Spleen (tissue), 13 donors: ENCODE measurements at places on chromosomes 12 and 14. TPM values are rescaled to one million over a fixed set of nuclear protein-coding genes. Genes with fewer than 3 reads are reported as not detected.

- peaks cover 13% of the 10 kb centered on the region for H3K27me3 ChIP-seq
- H3K27ac ChIP-seq, result no peak overlapping the region
- no peaks in the 10 kb centered on the region for H3K36me3 ChIP-seq
- H3K4me3 ChIP-seq, result no peak overlapping the region
- no peaks in the 10 kb centered on the region for H3K4me1 ChIP-seq
Measured at GRCh38 chr12:115697340-115697739, 580.2 kb downstream of the MED13L start.

- H3K4me3 ChIP-seq, result no peak overlapping the region
- DNase-seq, result no peak
- no peaks in the 10 kb centered on the region for H3K4me1 ChIP-seq
- no peaks in the 10 kb centered on the region for H3K36me3 ChIP-seq
Measured at GRCh38 chr12:96466939-96467751, 22.2 kb upstream of the CFAP54 start.

DNA sequence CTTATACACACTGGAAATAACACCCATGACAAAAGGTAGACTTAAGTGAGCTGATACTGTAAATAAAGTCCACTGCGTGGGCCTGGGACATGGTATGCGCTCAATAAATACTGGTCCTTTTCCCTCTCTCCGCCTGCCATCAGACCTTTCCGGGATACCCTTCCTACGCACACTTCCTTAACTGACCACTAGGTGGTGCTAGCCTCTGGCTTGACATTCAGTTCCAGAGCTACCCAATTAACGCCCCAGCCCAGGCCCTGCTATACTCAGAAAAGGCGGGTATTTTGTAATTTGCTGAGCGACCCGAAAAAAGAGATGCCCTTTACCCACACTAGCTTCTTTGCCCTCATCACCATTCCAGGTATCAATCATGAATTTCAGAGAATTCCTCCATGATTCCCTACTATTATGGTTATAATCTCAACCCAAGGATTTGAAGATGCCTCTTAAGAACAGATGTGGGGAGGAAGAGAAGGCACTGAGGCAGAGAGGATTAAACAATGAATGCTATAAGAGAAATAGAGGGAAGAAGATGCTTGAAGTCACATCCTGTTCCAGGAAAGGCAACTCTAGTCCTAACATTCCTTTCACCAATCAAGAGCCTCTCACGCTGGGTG, 3.9 kb upstream of the LRP1 start:
- no peak overlapping the region for H3K27ac ChIP-seq
- H3K4me3 ChIP-seq, result no peak overlapping the region
- peak; percentile 78 for DNase-seq
- peaks cover 5% of the 10 kb centered on the region for H3K4me1 ChIP-seq

DNA sequence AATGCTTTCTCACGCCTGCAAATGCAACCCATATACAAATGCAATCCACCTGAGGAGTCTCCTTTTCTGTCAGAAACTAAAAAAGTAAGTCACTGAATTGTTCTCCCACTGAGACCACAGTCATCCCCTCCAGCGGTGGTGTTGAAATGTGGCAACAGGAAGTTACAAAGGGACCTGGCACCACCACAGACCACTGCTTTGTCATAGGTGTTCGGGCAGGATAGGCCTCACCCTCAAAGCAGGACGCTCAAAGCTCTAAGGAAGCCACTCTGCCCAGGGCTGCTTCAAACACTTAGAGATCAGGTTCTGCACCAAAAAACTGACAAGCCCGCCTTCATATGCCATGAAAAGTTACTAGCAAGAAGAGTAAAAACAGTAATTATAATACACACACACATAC, 11.3 kb downstream of the PHLDA1 start:
- H3K4me3 ChIP-seq, result no peak overlapping the region
- peaks cover 32% of the 10 kb centered on the region for H3K4me1 ChIP-seq
- H3K27ac ChIP-seq, result peak overlapping the region; percentile 79

DNA sequence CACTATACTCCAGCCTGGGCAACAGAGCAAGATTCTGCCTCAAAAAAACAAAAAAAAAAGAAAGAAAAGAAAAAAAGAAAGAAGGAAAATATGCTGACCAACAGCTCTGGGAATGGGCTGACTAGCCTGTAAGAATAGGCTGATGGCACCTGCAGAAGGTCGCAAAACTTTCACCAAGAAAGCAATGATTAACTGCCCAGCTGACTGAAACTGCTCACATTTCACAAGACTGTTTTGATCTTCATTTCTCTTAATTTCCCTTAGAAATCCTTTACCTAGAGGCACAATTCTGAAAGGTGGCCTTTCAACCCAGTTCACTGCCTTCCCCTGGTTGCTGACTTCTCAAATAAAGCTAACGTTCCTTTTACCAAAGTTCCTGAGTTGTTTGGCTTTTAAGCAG, 12.4 kb downstream of the BEST3 start:
- H3K27ac ChIP-seq, result no peak overlapping the region
- peaks cover 8% of the 10 kb centered on the region for H3K4me1 ChIP-seq
- no peak for DNase-seq
- H3K36me3 ChIP-seq, result no peaks in the 10 kb centered on the region

Gene SSTR1
- 0.97 TPM for total RNA-seq

Gene NRL
- total RNA-seq, result 6.0 TPM

Gene MCRS1
- 63.5 TPM for total RNA-seq

GRCh38 chr12:14710632-14711320, 14.4 kb upstream of the GUCY2C start:
- no peak for DNase-seq
- no peaks in the 10 kb centered on the region for H3K4me1 ChIP-seq
- H3K27me3 ChIP-seq, result no peaks in the 10 kb centered on the region

GRCh38 chr12:105158876-105159275, 51.3 kb downstream of the WASHC4 start:
- no peak for DNase-seq
- H3K4me3 ChIP-seq, result no peak overlapping the region
- no peaks in the 10 kb centered on the region for H3K4me1 ChIP-seq
- peaks cover 96% of the 10 kb centered on the region for H3K36me3 ChIP-seq

Gene CCDC177
- total RNA-seq, result not detected

Gene RNASE1
- total RNA-seq, result 497 TPM

DNA sequence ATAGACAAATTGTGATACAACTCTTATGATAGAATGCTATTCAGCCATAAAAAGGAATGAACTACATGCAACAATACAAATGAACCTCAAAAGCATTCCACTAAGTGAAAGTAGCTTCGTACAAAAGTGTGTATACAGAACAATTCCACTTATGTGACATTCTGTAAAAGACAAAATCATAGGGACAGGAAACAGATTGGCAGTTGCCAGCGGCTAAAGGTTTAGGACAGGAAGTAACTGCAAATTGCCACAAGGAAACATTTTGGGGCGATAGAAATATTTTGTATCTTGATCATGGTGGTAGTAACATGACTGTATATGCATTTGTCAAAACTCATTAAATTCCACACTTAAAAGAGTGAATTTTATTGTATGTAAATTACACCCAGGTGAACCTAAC, 113.4 kb downstream of the CAPZA3 start:
- H3K27me3 ChIP-seq, result no peaks in the 10 kb centered on the region
- no peak for DNase-seq
- H3K36me3 ChIP-seq, result no peaks in the 10 kb centered on the region

Gene RPL6
- 981 TPM for total RNA-seq

Gene EIF2S3B
- total RNA-seq, result 1.8 TPM

Gene KLRC1
- total RNA-seq, result 11.0 TPM

DNA sequence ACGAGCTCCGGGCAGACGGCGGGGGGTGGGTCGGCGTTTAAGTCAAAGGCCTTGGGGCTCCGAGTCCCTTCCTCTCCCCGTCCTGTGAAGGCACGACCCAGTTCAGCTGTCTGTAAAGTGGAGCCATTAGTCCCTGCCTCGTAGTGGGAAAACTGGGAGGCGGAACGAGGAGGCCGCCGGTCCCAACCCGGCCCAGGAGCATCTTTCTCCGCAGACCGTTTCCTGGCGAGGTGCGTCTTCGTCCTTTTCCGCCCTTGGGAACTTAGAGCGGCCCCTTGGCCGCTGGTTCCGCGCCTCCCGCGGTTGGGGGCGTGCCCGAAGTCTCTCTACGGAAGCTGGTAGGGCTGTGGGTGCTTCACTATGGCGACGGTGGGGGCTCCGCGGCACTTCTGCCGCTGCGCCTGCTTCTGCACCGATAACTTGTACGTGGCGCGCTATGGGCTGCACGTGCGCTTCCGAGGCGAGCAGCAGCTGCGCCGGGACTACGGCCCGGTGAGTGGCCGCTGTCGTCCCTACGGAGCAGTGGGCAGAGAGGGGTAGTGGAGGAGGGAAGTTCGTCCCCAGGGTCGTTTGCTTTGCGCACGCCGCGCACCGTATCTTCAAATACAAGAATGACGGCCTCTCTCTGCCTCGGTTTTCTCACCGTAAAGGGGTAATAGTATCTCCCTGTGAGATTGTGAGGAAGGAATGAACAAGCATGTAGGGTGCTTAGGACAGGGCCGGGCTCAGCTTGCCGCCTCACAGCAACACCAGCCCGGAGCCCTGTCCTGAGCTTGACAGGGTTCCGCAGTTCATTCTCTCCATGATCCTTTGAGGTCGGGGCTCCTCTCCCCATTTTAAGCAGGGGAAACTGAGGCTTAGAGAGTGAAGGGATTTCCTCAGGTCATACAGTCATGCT, at the start of gene OGFOD2:
Gene OGFOD2 (plus strand): TSS at position 353 of the 898 bp plus-strand sequence. CDS start 8 bp downstream, at position 361.
- H3K4me3 ChIP-seq, result peak within 1 kb of the TSS; percentile 98
- H3K27ac ChIP-seq, result peak within 1 kb of the TSS; percentile 98
- H3K4me1 ChIP-seq, result peaks cover 59% of the 10 kb centered on the region
- DNase-seq, result peak; percentile 98
- H3K36me3 ChIP-seq, result peaks cover 23% of the 10 kb centered on the region

DNA sequence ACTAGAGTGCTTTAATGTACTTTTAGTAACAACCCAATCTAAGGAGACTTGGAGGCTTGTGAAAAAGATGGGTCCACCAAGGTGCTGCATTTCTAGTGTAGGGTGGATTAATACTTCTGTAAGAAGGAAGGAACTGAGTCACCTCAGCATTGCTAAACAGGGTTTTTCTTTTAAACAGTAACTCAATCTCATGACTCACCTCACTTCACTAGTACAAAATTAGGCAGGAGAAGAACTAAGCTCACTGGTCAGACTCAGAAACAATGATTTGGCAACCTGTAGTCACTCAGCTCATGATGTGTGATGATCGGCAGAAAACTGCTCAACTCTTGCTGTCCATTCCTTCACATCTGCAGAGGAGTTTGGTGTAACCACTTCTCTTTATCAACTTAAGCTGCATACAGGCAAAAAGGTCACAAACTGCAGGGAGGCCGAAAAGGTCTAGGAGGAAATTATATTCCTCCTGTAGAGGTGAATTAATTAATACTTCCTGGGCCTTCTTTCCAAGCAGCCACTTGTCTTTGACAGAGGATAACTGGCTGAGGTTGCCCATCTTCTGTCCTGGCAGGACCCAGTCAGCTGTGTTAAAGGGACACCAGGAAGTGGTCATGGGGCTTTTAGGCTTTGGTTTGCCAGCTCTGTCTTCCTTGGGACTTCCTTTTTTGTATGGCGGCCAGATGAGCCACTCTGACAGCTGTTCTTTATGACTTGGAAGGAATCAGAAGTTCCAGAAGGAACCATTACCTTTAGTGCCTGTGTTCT, 466.9 kb downstream of the FUT8 start:
- H3K4me1 ChIP-seq, result no peaks in the 10 kb centered on the region
- no peak overlapping the region for H3K27ac ChIP-seq
- no peak overlapping the region for H3K4me3 ChIP-seq
- no peak for DNase-seq
- no peaks in the 10 kb centered on the region for H3K27me3 ChIP-seq
- H3K36me3 ChIP-seq, result no peaks in the 10 kb centered on the region

DNA sequence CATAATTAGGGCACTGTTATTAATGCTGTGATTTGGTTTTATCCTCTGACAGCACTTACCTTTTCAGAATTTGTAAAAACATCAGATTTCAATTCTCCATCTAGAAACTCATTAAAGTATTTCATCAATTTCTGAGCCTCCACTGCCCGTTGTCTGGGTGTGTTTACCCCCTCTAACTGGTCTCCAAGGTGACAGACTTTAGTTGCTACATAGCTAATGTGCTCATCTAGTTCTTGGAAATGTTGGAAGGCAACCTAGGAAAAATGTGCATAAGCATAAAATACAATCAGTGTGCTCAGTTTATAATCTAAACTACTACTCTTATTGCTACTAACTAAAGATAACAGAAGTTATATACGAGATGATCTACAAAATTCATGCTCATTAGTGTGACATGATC, 24.6 kb downstream of the EXOC5 start:
- peaks cover 1% of the 10 kb centered on the region for H3K36me3 ChIP-seq
- H3K27ac ChIP-seq, result no peak overlapping the region
- H3K4me1 ChIP-seq, result no peaks in the 10 kb centered on the region
- H3K27me3 ChIP-seq, result no peaks in the 10 kb centered on the region
- DNase-seq, result no peak

GRCh38 chr14:67438969-67439368, 27.0 kb upstream of the PLEK2 start:
- DNase-seq, result no peak
- H3K36me3 ChIP-seq, result no peaks in the 10 kb centered on the region
- no peaks in the 10 kb centered on the region for H3K27me3 ChIP-seq
- no peak overlapping the region for H3K27ac ChIP-seq
- H3K4me1 ChIP-seq, result no peaks in the 10 kb centered on the region
- no peak overlapping the region for H3K4me3 ChIP-seq

- H3K27ac ChIP-seq, result no peak overlapping the region
- no peaks in the 10 kb centered on the region for H3K27me3 ChIP-seq
- no peak overlapping the region for H3K4me3 ChIP-seq
- no peaks in the 10 kb centered on the region for H3K36me3 ChIP-seq
Measured at GRCh38 chr12:16359512-16360491, 12.4 kb downstream of the MGST1 start.

DNA sequence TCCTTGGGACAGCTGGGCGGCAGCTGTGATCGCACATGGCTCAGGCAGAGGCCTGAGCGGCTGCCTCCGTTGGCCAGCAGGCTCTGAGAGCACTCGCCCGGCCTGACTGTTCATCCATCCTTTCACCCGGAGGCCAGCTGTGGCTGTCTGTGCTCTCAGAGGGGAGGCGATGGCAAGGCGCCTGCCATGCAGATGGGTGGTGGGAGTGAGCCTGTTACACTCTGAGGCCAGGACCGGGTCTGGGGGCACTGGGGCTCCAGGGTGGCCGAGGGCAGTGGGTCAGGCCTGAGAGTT, 292.3 kb downstream of the TMEM121 start:
- no peaks in the 10 kb centered on the region for H3K27me3 ChIP-seq
- no peak overlapping the region for H3K4me3 ChIP-seq
- peak overlapping the region; percentile 53 for H3K27ac ChIP-seq
- no peaks in the 10 kb centered on the region for H3K36me3 ChIP-seq
- peaks cover 19% of the 10 kb centered on the region for H3K4me1 ChIP-seq
- DNase-seq, result peak; percentile 75

- DNase-seq, result no peak
- no peaks in the 10 kb centered on the region for H3K4me1 ChIP-seq
- no peaks in the 10 kb centered on the region for H3K36me3 ChIP-seq
- no peak overlapping the region for H3K27ac ChIP-seq
- no peaks in the 10 kb centered on the region for H3K27me3 ChIP-seq
Measured at GRCh38 chr14:35571598-35571997, 37.6 kb downstream of the INSM2 start.

GRCh38 chr14:63897721-63898163, 44.9 kb downstream of the SYNE2 start:
- H3K36me3 ChIP-seq, result no peaks in the 10 kb centered on the region
- H3K27ac ChIP-seq, result peak overlapping the region; percentile 88
- no peak for DNase-seq
- H3K27me3 ChIP-seq, result no peaks in the 10 kb centered on the region
- peaks cover 25% of the 10 kb centered on the region for H3K4me1 ChIP-seq
- H3K4me3 ChIP-seq, result no peak overlapping the region

- H3K27ac ChIP-seq, result no peak overlapping the region
- no peaks in the 10 kb centered on the region for H3K4me1 ChIP-seq
- no peaks in the 10 kb centered on the region for H3K36me3 ChIP-seq
- no peak overlapping the region for H3K4me3 ChIP-seq
- DNase-seq, result no peak
- no peaks in the 10 kb centered on the region for H3K27me3 ChIP-seq
Measured at GRCh38 chr12:75154388-75154787, 55.3 kb downstream of the KCNC2 start.
